ENCODE measurements at places on chromosomes 13 and 19.

DNA sequence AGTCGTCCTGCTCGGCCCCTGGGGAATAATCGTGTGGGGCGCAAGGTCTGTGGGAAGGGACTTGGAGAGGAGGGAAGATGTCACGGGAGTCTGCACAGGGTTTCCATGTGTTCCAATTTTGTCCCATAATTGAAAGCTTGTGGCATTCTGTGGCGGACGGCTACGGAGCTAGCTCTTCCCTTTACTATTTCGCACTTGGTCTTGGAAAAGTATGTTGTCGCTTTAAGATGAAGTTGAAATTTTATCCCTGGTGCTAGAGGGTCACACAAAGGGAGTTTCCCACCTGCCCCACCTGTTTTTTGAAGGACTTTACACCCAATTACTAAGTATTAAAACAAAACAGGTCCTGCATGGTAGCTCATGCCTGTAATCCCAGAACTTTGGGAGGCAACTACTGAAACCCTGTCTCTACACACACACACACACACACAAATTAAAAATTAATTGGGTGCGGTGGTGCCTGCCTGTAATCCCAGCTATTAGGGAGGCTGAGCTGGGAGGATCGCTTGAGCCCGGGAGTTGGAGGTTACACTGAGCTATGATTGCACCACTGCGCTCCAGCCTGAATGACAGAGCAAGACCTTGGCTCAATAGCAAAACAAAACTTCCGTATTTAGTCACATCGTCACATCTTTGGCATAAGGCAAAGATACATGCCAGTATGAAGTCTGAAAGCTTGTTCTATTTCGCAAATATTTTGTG lies 967 bp upstream of the TPT1 start:
- DNase-seq: peak; percentile 37

DNA sequence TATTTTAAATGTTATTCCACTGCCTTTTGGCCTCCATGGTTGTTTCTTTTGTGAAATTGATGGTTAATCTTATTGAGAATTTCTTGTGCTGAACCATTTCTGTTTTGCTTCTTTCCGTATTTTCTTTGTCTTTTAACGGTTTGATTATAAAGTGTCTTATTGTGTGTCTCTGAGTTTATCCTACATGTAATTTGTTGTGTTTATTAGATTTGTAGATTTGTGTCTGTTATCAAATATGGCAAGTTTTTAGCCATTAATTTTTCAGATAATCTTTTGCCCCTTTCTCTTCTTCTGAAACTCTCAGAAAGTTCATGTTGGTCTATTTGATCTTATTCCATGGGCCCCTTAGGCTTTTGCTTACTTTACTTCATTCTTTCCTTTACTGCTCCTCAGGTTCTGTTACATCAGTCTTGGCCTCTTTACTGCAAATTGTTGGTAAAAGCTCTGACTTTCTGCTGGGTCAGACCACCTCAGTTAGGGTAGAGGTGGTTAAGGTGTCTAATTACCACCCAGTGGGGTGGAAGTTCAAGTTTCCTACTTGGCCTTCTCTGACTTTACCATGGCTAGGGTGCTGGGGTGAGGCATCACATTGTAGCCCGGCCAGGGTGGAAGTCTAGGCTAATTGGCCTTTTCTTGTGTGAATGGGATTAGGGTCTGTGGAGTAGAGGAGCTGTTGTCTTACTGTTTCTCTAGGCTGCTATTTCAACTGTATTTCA lies 58.3 kb downstream of the ZMYM2 start:
- no peak for DNase-seq

DNA sequence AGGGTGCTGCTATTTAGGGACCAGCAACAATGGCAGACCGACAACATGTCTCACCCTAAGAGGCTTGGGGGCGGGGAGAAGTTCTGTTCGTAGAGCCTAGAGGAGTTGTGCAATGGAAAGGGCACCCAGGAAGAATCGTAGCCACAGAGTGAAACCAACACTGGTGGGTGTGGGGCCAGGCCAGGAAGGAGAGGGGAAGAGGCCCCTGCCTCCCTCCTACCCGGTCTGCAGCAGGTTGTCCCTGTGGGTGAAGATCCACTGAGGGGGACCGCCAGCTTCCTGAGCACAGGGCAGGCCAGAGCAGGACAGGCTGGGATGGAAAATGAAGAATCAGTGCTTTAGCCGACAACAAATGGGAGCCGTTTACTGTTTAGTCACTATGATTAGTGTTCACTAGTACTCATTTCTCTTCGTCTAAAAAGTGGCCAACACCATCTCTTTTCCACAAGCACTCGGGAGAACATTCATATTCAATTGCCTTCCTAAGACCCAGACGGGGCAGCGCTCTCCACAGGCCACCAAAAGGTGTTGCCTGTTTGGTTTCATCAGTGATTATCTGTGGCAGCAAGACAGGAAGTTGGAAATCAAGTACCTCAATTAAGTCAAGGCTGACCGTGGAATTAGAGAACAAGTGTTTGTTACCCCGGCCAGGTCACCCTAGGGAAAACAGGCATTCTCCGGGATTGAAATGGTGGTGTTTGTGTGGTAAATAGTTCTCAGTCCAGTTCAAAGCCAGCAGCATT lies 1.1 kb upstream of the ATP11A start:
- peak; percentile 85 for DNase-seq

DNA sequence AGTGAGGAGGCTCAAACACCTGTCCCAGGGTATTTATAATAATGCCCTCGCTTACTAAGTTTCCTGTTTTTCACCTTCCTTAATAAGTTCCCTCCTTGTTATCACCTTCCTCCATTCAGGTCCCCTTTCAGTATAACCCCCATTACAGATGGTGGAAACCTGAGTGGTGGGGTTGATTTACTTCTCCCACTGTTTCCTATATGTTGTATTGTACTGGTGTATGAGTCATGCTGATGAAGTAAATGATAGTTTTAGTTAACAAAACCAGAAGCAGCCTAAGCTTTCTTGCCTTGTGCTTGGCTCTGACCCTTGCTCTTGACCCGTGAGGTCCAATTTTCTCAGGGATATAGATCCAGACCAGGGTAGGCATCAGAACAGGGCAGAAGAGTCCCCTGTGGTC lies 22.3 kb upstream of the TNFSF11 start:
- no peak for DNase-seq

GRCh38 chr13:36430247-36431203 lies 1.8 kb upstream of the CCNA1 start:
- no peak for DNase-seq

DNA sequence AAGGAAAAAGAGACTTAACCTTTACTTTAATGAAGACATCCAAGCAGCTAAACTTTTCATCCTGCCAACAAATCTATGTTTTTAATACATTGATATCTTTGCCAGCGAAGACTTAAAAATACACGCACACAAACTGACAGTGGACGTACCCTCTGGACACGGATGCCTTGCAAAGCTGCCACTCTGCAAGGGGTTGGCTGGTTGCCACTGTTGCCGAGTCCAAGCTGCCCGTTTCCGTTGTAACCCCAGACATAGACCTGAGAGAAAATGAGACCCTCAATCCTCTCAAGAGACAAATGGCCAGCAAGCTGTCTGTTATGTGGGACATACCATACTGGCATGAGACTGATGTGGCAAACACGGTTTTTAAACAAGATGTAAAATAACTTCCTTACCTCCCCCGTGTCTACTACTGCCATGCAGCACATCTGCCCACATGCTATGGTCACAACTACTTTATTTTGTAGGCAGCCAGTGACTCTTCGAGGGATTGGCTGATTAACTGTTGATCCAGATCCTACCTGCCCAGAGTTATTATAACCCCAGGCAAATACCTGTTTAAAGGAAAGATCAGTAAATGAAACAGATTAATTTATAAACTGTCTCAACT lies 21.2 kb downstream of the RCBTB2 start:
- DNase-seq: no peak

- no peak for DNase-seq
Measured at GRCh38 chr19:327291-328024, 17.1 kb downstream of the MIER2 start.

DNA sequence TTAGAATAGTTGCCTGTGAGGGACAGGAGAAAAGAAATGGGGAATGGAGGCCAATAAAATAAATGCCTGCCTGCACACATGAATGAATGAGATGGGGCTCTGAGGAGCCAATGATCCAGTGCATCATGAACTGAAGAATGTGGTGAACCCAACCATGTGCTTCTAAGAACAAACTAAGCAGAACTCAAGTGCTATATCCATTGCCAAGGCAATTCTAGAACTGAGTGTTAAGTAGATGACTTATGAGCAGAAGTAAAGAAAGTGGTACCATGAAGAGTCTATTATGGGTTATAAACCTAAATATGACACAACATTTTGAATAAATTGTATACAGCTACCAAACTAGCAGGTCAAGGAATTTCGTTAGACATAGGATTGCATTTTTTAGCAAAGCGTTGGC lies 186.1 kb downstream of the KATNAL1 start:
- no peak for DNase-seq

DNA sequence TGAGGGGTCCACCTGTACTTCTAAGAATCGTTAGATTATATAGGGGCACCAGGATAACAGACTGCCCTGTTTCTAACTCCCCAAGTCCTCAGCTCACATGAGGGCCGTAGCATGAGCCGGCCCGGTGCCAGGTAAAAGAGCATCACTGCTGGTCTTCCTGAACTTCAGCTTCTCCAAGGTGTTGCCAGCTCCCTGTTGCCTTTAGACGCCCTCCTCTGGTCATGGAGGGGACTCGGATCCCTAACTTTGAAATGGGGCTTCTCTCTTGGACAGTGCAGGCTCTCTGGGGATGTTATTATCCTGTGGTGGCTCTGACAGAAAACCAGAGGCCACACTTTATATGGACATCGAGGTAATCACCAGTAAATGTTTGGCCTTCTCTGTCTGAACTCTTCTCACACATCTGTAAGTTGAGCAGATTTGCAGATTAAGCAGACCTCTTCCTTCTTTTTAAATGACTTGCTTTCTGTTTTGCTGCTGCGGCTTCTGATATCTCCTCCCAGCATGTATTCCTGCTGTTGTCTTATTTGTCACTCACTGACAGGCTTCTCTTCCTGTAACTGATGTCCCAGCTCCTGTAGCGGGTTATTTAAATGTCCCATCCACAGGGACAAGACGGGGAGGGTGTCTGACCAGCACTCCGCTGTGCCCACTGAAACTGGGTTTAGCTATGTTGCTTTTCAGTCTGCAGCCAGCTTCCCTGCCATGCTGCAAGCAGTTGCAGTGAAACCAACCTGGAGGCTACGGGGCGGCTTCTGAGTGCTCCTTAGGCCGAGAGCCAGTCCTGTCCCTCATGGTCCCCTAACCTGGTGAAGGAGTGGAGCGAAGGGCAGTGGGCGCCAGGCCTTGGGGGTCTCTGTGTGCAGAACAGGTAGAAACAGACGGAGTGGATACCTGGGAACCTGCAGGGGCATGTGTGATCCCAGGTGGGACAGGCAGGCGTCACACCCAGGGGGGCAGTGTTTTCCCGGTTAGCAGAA lies 39.2 kb downstream of the TSSK6 start:
- peak; percentile 18 for DNase-seq

DNA sequence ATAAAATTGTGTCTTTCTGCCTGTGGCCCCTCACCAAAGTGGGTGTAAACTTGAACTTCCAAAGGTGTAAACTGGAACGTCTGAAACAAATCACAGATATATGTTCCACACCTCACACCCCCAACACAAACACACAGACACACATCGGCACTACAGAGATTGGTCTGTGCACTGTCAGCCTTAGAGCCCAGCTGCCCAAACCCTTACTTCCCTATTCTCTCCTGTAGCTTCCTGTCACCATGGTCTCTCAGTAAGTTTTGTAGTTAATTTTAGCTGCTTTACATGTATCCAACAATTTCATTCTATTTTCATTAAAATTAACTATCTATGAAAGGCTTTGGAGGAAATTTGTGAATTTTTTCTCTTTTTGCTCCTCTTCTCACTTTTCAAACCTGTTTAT lies 5.4 kb downstream of the TM9SF2 start:
- DNase-seq: peak; percentile 87

DNA sequence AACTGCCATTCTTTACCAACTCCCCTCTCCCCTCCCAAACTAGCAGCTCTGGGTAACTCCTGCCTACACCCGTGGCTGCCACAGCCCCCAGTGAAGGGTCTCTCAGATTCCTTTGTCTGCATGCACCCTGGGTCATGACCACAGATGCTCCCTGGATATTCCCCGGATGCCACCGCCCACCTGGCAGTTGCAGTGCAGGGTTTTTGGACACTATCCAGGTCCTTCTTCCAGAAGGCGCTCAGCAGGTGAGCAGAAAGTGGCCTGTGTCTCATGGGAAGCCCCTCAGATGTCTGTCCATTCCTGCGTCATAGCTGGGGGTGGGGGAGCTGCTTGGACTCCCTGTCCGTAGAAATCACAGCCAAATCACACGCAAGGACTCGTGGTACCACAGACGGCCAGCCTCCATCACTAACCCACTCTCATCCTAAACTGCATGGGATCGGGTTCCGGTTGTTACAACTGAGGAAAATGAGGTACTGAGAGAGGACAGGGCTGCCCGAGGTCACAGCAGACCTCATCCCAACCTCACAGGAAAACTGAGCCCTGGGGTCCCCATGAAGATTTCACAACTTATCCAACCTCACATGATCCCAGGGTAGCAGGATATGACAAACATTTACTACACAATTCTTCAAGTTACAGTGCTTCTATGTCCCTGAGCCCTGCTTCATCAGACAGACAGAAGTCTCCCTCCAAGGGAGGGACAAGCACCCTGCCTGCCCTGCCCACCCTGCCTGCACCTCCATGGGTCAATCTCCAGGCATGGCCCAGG lies 38.6 kb downstream of the ELL start:
- DNase-seq: no peak

DNA sequence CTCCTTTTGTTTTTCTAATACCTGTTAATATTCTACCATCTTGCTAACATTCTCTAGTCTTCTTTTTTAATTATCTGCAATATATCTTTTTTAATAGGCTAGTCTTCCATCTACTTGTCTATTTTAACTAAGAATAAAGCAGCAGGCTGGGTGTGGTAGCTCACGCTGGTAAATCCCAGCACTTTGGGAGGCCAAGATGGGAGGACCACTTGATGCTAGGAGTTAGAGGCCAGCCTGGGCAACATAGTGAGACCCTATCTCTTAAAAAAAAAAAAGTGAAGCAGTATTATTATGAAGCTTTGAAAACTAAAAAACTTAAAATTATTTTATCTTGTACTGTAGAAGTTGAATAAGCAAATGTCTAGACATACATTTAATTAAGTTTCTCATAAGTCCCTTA lies 3.3 kb downstream of the UTP14C start:
- no peak for DNase-seq

Data from Kasumi-1 (cell line).